ENCODE measurements at places on chromosomes 6 and 20.

DNA sequence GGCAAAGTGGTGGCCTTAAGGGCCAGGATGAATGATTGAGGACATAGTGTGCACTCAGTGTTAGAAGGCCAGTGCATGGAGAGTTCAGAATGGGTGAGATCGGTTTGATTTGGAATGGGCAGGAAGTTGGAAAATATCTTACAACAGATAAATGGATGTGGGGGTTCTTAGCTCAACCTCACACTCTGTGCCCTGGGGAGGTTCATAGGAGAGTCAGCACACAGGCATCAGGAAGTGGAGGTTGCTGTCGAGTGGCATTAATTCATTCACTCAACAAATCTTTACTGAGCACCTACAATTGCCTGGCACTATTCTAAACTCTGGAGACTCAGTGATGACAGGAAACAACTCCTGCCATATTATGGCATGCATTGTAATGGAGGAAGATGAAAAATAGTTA, 313.7 kb upstream of the SUPT3H start:
- DNase-seq: no peak

- DNase-seq: no peak
Observed at GRCh38 chr20:44291754-44292153, 19.2 kb downstream of the FITM2 start.

GRCh38 chr6:10084111-10084986, 330.5 kb downstream of the TFAP2A start:
- no peak for DNase-seq

- no peak for DNase-seq
Observed at GRCh38 chr6:56684342-56685101, 41.8 kb upstream of the DST start.

GRCh38 chr6:13383328-13384163, 55.2 kb upstream of the TBC1D7 start:
- DNase-seq: no peak

- DNase-seq: no peak
Observed at GRCh38 chr6:26539071-26539615, 977 bp downstream of the HMGN4 start.

DNA sequence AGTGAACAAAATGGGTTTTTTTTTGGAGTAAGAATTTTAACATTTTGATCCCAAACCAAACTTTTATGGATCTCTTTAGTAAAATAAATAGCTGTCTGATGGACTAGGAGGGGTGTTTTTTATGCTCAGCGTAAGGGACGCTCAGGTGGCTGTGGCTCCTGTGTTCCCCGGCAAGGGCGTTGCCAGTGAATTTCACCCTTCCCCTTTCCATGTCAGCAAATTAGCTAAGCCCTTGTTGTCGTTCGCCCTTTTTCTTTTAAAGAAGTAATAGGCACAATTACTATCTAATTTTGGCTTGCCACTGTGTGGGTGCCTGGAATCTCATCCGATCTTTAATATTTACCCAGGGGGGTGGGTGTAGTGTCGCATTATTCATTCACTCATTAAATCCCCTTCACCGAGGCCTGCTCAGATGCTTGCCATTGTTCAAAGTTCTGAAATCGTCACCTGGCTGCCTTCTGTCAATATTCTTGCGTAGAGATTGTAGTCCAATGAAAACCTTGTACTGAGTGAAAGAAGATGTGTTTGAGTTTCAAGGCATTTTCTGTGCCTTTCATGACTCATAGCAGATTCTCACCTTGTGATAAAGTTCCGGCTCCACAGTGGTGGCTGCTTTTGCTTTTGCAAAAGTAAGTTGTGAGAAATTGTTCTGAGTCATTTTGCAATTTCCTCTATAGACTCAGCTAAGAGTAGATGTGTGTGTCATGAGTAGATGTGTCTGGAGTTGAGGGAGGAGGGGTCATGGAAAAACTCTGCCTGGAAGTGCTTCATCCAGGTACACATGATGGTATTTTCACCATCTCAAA, 40.0 kb upstream of the CLDN20 start:
- DNase-seq: no peak

DNA sequence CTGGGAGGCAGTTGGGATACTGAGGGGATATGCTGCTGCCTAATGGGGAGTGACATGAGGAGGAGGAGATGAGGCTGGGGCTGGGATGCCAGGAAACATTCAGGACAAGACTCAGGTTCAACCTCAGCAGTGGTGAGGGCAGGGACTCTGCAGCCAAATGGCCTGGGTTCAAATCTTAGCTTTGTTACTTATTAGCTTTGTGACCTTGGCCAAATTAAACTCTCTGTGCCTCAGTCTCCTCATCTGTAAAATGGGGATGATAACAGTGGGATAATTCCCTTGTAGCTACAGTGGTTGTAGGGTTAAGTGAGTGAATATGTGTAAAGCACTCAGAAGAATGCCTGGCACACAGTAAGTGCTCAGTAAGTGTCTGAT, 1.9 kb downstream of the PI16 start:
- no peak for DNase-seq

DNA sequence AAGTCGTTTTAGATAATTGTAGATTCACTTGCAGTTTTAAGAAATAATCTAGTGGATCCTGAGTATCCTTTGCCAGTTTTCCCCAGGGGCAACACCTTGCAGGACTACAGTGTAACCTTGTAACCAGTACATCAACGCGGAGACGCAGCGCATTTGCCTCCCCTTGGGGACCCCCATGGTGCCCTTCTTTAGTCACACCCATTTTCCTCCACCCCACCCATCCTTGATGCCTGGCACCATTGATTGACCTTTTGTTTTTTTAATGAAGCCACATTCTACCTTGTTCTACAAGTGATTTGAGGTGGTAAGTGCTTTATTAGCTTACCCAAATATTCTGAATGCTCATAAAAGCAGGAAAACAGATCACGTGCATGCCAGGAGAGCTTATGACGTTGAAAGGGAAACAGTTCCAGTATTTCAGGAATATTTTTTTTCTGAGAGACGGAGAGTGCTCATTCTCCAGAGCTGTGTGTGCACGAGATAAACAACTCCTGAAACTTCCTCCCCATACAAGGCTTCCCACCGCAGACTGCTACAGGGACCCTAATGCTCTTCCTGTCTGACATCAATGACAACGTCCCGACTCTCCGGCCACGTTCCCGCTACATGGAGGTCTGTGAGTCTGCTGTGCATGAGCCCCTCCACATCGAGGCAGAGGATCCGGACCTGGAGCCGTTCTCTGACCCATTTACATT, 35.7 kb downstream of the CDH26 start:
- DNase-seq: no peak

- DNase-seq: no peak
Observed at GRCh38 chr6:10078581-10078980, 336.3 kb downstream of the TFAP2A start.

GRCh38 chr20:49890471-49891361, 24.6 kb downstream of the SPATA2 start:
- DNase-seq: no peak

DNA sequence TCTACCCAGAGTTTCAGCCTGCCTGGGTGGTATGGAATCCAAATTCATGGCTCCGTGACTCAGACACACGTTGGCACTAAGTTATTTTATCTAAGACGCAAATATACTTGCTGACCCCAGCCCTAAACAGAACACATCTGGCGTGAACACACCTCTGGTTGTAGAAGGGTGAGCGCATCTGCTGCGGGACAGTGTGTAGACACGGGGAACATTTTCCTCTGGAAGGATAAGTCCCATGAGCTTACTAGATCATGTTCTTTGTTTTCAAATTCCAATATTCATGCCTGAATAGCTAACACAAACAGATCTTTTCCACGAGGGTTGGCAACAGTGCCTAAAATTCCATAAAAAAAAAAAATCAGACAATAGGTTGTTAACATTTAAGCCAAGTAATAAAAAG, 87.8 kb downstream of the TMEM170B start:
- DNase-seq: no peak

GRCh38 chr20:2516399-2516798, 7.7 kb upstream of the ZNF343 start:
- no peak for DNase-seq

- no peak for DNase-seq
Observed at GRCh38 chr6:56764081-56764566, 121.4 kb upstream of the DST start.

DNA sequence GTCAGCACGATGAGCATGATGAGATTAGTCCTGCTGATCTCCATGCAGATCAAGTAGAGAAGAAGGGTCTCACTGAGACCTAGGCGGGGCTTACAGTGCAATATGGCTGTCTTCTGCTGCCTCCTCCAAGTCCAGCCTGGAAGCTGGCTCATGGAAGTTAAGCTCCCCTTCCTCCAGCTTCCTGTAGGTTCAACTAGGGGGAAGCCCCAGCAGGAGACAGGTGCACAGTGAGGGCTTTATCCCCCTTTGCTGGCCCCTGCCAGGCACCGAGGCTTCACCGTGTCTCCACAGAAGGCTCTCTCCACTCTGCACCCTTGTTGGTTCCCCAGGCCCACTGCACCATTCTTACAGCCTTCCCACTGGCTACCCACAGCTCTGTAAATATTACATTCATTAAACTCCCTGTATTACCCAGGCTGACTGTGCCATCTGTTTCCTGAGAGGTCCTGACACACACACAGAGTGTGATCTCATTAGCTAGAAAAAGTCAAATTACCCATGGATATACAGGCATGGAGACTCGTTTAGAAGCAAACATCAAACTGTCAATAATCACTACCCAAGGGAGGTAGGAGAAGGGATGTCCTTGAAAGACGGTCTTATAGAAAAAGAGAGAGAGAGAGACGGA, 90.4 kb downstream of the SLC2A10 start:
- DNase-seq: no peak

- no peak for DNase-seq
Observed at GRCh38 chr20:58033026-58033536, 195.4 kb downstream of the ANKRD60 start.

- DNase-seq: no peak
Observed at GRCh38 chr6:134667111-134667510, 282.8 kb downstream of the ALDH8A1 start.

DNA sequence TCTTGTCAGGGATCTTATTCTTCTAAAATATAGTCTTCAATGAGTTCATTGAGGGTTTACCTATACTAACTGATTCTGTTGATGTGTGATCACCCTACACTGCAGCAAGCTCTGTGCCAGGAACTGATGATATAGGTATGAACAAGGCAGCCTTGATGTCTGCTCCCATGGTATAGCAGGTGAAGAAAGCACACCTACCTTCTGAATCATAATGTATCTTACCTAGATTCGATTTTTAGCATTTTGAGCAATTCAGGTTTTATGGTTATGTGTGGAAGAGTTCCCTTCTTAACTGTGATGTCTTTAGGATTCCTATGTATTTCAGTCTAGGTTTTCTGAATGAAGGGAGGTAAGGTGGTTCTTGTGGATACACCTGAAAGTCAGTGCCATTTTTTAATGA, 223.0 kb downstream of the DOK5 start:
- DNase-seq: no peak

- no peak for DNase-seq
Observed at GRCh38 chr6:95413789-95414188, 163.5 kb upstream of the MANEA start.

DNA sequence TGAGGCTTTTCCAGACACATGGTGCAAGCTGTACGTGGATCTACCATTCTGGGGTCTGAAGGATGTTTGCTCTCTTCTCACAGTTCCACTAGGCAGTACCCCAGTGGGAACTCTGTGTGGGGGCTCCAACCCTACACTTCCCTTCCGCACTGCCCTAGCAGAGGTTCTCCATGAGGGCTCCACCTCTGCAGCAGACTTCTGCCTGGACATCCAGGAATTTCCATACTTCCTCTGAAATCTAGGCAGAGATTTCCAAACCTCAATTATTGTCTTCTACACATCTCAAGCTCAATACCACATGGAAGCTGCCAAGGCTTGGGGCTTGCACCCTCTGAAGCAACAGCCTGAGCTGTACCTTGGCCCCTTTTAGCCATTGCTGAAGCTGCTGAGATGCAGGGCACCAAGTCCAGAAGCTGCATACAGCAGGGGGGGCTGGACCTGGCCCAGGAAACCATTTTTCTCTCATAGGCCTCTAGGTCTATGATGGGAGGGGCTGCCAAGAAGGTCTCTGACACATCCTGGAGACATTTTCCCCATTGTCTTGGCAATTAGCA, 11.6 kb downstream of the PDSS2 start:
- no peak for DNase-seq

DNA sequence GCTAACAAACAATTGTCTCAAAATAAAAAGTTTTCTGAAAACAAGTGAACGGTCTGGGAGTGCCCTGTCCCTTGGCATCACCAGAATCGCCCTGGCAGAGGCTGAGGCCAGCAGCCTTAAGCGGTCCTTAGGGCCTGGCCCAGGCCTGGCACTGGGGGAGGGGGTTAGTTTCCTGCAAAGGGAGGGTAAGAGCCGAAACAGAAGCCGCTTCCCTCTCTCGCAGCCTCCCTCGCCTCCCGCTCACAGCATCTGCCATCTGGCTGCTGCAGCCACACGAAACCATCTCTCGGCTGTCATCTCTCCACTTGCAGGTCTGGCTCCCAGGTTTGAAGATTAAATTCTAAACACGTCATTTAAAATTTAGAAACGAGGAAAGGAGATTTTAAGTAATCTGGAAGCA, 31.5 kb downstream of the PMEPA1 start:
- no peak for DNase-seq

DNA sequence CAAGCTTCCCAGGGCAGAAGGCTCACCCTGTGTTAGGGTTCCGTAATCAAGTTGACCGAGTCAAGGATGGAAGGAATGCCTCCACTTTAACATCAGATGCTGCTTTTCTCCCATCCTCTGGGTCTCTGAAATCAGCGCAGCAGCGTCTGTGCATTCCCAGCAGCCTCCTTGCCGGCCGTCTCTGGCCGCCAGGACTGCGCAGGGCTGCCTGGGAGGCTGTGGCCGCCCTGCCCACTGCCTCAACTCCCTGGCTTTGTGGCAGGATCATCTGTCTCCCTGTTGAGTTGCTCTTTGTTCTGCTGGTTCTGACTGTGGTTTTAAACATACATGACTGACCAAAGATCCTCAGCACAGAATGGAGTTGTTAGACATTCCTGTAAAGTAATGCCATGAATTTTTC, 56.5 kb downstream of the DLL1 start:
- DNase-seq: no peak

GRCh38 chr6:108250240-108250866, 10.5 kb downstream of the SNX3 start:
- no peak for DNase-seq

- no peak for DNase-seq
Observed at GRCh38 chr6:149242883-149243282, 74.6 kb upstream of the TAB2 start.

DNA sequence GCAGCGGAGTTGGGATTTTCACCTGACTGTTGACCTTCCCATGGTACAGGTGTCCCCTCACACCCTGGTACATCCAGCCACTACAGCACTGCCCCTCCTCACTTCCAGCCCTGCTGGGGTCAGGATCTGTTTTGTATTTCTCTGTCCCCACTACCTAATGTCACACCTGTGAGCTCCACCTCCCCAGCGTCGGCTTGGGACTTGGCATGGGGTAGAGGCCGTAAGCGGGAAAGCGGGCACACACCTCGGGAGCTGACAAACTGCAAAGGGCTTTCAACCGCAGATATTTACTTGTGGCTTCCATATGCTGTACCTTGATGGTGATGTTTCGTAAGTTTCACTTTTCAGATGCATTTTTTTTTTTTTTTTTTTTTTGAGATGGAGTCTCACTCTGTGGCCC, 5.4 kb upstream of the CCN5 start:
- no peak for DNase-seq

Data from activated CD4-positive, CD25-positive, alpha-beta regulatory T cell (primary cell).